C1 segment of cervical spinal cord (tissue), 14 donors: ENCODE measurements at places on chromosomes 6 and 20.

DNA sequence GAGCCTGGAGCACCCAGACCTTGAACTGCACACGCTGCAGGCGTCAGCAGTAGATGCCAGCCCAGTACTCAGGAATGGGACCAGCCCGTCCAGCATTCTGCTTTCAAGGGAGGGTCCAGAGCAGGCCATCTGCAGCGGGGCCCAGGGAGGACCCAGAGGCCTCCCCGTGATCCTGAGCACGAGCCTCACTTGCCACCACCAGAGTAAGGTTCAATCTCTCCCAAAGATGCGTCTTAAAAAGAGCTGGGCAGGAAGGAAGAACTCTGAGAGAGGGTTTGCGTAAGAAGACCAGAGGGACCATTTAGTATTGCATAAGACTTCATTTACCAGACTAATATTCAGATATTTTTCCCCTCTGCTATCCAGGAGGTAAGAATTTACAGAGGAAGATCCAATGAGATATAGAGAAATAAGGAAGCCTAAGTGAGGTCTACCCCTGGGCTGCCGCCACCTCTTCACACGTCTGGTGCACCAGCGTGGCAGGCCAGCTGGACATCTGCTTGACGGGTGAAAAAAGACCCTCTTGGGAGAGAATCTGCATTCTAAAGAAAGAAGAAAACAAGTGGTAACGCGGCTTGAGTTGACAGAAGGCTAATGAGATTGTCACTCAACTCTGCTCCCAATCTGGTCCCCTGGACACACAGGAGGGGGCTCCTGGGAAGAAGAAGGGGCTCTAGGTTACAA lies 107.3 kb downstream of the PRND start:
- no peak for DNase-seq

DNA sequence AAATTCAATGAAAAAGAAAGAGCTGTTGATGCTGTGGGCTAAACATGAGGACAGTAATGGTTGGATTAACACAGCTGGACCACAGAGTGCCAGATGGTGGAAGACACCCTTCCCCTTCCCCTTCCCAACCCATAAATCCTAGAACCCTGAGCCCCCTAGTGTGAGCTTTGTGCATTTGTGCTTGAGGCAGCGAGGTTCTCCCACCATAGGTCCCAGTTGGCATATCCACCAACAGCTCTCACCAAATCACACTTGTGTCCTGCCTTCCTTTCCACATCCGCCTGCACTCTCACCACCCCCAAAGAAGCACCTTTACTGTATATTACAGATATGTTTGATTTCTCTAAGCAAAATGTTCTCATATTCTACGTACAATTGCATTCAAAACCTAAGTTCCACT lies 32.8 kb upstream of the HBS1L start:
- no peak for DNase-seq

DNA sequence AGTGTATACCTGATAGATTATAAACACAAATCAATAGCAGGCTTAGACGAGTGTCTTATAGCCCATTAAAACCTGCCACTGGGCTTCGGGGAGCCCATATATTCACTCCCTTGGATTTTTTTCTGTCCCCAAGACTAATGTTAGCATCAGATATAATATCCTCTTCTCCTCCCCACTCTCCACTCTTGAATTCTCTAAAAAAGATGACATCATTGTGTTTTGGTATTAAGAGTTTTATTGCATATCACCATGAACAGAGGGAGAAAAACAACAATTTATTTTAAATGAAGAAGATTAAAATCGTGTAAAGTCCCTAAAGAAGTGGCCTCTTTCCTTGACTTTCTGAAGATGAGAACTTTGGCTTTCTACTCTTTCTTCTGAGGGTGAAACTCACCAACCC lies 84.4 kb downstream of the MLIP start:
- DNase-seq, result no peak

DNA sequence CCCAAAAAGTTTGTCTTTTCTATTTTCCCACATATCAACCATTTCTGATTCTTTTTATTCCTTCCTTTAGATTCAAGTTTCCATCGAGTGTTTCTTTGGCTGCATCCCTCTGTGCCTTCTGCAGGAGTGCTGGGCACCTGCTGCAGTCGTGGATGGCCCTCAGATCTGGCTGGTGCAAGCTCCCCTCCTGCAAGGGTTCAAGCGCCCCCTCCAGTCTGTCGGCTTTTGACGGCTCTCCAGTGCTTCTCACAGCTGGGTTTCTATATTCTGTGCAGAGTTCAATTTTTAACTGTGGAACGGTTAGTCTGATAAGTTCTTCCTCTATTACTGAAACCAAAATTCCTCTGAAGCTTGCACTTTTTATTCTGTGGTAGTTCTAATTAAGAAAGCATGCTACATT lies 132.1 kb downstream of the HUS1B start:
- no peak for DNase-seq

GRCh38 chr6:109454496-109455436 lies 806 bp downstream of the MICAL1 start:
- peak; percentile 50 for DNase-seq

DNA sequence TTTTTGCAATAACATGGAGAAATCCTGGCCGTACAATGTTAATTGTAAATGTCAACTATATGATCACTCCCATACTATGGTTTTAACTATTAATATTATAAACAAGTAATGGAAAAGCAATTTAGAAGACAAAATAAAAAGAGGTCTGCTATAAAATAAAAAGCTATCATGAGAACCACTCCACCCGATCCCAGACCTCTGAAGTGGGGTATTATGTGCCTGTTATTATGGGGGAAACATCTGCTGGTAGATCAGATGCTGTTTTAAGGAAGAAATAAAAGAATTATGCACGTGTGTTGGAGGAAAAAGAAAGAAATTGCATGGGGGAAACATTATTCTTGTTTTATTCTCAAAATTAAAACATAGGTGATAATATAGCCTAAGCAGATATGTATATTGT lies 615.7 kb upstream of the ARID1B start:
- no peak for DNase-seq

- no peak for DNase-seq
Observed at GRCh38 chr20:8155812-8156211, 23.7 kb downstream of the PLCB1 start.

- no peak for DNase-seq
Observed at GRCh38 chr20:32510601-32511357, 74.4 kb downstream of the NOL4L start.
